ENCODE measurements at places on chromosomes 11 and 22.
A peak's percentile ranks its signal among the peaks of the same experiment; 100 is the strongest.

- peak; percentile 7 for ATAC-seq
Observed at GRCh38 chr11:35167426-35167954, 28.5 kb downstream of the CD44 start.

- ATAC-seq, result peak; percentile 79
Observed at GRCh38 chr11:72446929-72447769, 12.8 kb upstream of the CLPB start.

DNA sequence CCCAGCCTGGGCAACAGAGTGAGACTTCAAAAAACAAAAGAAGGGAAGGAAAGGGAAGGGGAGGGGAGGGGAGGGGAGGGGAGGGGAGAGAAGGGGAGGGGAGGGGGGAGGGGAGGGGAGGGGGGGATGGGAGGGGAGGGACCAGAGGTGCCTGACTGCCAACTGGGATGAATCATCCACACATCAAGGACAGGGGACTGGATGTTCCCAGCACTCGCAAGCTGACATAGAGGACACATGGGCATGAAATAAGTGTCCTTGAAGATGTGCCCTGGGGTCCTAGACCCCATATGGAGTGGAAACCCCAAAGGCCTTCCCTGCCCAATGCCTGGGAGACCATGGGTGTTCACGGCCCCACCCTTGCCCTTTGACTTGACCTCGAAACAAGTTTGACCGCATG is 19.8 kb downstream of the TST start:
- no peak for ATAC-seq

- peak; percentile 98 for ATAC-seq
Observed at GRCh38 chr22:31055635-31056159, 25.4 kb upstream of the SMTN start.

DNA sequence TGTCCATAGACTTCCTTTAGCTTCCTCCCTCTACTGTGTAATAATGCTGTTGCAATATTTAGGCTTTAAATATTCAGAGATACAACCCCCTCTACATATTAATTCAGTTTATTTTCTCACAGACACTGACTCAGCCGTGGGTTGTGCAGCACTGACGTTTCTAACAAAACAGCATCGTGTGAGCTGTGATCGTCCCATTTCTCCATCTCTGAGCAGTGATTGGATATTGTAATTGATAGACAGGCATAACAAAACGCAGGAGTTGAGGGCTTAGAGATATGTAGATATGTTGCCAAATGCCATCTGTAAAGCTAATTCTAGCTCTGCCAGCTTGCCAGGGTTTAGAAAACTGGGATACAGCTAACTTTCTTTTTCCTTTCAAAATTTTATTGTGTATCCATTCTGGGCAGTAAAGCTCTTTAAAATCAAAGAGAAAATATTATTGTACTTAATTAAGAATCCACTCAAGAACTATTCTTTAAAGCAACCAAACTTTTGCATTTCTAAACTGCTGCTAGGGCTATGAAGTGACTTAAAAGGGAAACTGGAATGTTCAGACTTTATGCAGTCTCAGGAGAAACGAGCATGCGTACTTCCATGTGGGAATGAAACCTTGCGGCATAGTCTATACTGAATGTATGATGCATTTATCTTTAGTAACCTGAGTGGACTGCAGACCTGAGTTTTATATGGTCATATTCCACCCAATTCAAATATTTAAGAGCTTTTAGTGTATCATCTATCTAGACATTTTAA is 22.7 kb downstream of the BTBD10 start:
- ATAC-seq, result peak; percentile 100

- no peak for ATAC-seq
Observed at GRCh38 chr11:30983143-30983542, 386.4 kb downstream of the DCDC1 start.

DNA sequence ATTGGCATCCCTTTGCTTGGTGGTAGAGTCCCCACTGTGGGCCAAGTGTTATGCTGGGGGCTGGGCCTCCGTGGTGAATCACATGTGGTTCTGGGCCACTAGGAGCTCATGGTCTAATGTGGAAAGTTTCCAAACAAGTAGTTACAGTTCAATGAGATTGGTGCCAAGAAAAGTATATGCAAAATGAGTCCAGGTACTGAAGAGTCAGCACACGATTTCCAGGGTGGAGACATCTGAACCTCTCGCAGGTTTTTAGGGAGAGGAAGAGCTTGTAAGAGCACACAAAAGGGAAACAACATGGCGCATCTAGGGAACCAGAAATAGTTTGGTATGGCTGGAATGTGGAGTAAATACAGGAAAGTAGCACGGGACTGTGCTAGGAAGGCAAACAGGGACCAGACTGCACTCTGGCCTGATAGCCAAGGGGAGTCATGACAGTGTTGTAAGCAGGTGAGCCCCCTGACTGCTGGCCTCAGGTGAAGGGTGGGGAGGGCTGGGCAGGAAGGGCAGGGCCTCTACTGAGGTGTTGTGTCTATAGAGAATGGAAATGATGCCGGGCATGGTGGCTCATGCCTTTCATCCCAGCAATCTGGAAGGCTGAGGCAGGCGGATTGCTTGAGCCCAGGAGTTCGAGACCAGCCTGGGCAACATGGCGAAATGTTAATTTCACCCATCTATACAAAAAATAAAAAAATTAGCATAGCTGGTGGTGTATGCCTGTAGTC is 12.6 kb downstream of the POLR2F start:
- no peak for ATAC-seq

- ATAC-seq, result no peak
Observed at GRCh38 chr22:18133452-18133851, 16.5 kb upstream of the USP18 start.

GRCh38 chr11:70303070-70303469 is 32.6 kb downstream of the PPFIA1 start:
- no peak for ATAC-seq

GRCh38 chr11:55503449-55503848 is 50.8 kb upstream of the OR4C15 start:
- no peak for ATAC-seq

GRCh38 chr11:34632105-34632791 is 11.4 kb downstream of the EHF start:
- ATAC-seq, result peak; percentile 89

- no peak for ATAC-seq
Observed at GRCh38 chr11:971092-971690, 45.5 kb downstream of the AP2A2 start.

GRCh38 chr11:69208190-69209037 is 52.7 kb downstream of the SMIM38 start:
- no peak for ATAC-seq

DNA sequence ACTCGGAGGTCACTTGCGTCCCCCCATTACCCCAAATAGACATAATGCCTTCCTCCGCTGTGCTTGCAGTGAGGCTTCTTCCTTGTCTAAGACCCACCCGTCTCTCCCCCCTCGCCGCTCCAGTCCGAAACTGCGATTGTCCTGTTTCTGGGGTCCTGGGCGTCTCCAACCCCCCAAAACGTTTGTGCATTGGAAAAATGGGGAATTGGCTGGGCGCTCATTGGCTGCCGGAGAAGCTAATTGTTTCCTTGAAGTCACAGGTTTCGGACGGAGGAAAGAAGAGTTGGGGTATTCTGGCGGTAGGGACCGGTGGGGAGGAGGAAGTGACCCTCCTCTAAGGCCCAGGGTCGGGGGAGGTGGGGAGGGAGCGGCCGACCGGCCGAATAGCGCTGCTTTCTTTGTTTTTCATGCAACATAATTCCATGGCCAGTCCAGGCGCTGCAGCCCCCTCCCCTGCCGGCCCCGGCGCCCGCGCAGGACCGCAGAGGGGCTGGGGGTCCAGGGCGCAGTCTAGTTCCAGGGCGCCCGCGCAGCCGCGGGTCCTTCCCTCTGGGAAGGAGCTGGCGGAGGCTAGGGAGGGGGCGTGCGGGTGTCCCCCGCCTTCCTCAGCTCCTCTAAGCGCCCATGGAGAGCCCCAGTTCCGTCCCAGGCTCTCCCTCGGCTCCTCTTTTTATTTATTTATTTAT is 12.7 kb upstream of the CPT1A start:
- peak; percentile 25 for ATAC-seq

DNA sequence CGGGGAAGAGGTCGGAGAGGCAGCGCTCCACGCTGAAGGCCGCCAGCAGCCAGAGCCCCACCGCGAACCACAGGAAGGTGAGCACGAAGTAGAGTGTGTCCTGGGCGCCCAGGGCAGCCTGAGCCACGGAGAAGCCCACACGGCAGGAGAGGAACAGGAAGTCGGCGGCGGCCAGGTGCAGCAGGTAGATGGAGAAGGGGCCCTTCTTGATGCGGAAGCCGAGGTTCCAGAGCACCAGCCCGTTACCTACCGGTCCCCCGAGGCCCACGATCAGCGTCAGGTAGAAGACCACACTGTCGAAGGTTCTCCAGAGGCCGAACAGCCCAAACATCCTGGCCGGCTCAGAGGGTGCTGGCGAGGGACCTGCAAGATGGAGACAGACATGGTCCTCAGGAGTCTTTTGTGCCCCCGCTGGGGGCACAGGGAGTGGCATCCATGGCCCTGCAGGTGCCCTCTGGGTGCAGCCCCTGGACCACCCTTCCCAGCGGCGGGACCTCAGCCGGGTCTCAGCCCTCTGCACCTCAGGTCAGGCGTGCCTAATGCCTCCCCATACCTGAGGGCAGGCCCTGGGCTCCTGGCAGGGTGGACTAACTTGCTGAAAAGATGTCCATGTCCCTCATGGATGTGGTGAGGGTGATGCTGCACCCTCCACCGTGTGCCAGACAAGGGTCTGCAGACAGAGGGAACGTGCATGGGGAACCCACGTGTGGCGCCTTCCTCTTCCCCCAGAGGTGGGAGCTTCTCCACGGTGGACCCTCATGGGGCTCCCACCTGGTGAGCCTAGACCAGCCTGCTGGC is at the start of gene MRGPRG:
Gene MRGPRG, minus strand, starts transcription at position 331 of the 798 bp plus-strand sequence. Its CDS starts 0 bp downstream, at position 331.
- no peak for ATAC-seq

DNA sequence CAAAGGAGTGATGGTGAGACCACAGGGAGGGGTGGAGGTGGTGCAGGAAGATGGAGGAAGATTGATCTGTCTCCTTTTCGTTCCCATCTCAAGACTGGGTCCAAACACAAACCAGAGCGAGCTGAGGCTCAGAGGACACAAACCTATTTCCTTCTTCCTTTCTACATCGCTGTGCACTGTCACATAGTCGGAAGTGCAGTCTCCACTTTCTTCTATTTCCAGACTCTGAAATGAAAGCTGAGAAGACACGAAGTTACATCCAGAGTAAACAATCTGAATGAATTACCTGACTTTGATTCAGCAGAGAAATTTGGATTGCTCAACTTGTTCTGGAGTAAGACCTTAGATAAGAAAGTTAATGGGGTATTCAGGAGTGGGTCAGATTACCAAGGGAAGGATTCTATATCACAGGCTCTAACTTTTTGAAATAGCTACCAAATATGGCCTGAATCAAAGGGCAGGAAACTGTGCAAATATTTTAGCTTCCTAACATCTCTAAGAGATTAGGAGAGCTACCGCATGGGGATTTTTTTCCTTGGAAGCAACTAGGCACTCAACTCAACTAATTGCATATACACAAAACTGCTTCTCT is 14.4 kb downstream of the OVCH2 start:
- no peak for ATAC-seq

GRCh38 chr11:7892059-7892699 is 38.9 kb downstream of the OR10A6 start:
- ATAC-seq, result no peak

GRCh38 chr11:4072668-4073285 is 21.8 kb upstream of the RRM1 start:
- ATAC-seq, result peak; percentile 95

DNA sequence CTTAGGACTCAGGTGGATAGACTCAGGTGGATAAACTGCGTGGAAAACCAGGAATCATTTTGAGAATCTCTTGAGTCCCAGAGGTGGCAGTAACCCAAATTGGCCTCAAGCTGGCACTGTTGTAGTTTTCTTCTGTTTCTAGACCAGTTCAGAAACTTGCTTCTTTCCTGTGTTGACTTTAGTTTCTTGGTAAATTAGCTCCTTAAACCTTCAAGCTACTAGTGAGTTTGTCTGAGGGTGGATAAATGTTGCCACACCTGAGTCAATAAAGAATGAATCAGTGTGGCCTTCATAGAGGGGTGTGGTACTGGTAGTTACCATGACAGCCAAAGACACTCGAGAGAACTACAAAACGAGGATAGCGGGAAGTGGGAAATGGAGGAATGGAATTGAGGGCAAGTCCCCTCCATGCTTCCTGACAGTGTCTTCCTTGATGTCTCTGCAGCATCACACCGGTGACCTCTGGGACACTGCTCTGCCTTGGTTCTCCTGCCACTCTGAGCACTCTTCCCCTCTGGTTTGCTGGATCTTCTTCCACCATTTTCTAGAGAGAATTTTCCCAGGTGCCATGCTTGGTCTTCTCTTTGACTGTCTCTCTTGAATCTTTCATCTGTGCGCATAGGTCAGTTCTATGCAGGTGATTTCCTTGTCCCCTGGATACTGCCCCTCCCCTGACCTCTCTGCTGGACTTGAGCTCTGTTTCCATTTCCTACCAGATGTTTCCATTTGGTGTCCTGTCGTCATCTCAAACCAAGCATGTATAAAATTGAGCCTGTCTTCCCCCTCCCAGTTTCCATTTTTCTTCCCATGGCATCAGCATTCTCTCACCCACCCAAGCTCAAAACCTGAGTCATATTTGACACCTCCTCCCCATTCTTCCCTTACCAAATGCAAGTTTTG is 7.2 kb downstream of the POLD4 start:
- no peak for ATAC-seq

- ATAC-seq, result peak; percentile 80
Observed at GRCh38 chr11:63490551-63491239, at the start of gene PLAAT5. TSS of gene PLAAT5 (minus strand) at chr11:63491167. CDS start at chr11:63491034, 133 bp downstream.

GRCh38 chr22:41914611-41915034 is 251 bp downstream of the SHISA8 start:
- peak; percentile 10 for ATAC-seq

DNA sequence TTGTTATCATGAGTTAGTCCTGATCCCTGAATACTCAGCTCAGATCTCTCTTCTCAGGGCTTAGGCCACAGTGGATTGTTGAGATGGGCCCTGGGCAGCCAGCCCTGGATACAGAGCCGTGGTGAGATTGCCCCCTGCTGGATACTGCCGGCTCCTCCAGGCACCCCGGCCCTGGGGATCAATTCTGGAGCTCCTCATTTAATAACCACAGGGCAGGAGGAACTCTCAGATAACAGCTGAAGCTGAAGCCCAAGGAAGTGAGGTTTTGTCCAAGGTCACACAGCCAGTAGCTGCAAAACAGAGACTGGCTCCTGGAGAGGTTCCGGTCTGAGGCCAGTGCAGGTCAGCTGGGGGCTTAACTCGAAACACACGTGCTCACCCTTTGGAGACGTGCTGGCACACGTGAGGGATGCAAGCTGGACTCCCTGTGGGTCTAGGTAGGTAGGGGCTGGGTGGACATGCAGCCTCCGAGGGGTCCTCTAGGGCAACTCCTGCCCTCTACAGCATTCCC is 16.0 kb downstream of the USH1C start:
- ATAC-seq, result peak; percentile 88

- no peak for ATAC-seq
Observed at GRCh38 chr22:38249803-38250642, 22.8 kb downstream of the TMEM184B start.
